NCI-H146 (cell line): ENCODE measurements at places on chromosomes 1 and 21.

GRCh38 chr21:37817242-37817641 is 99.0 kb downstream of the KCNJ6 start:
- DNase-seq = no peak

DNA sequence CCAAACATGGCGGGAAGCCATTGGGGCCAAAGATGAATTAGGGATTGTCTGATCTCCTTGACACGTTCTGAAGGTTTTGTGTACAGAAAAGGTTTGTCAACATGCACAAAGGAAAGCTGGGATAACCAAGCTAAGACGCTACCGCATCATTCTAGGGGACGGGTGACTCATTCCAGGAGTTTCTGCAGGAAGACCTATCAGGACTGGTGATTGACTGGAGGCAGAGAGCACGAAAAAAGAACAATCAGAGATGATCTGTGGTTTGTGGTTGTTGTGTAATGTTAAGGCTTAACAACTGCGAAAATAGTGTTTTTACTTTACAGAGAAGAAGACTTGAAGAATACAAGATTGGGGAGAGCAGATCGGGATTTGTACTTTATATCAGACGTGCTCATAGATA is 22.2 kb upstream of the ERG start:
- no peak for DNase-seq

DNA sequence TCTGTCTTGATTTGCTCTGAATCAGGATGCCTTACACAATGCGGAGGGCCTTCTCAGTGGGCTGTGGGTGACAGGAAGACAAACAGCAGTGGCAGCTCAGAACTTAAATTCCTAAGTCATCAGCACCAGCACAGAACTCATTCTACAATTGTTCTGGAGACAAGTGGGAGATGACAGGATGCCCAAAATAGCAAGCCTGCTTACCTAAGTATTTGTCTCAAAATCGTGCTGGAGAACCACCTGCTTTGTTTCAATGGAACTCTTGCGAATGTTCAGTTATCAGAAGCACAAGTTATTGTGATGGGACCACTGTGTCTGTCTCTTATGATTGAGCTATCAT is 76.1 kb downstream of the VCAM1 start:
- DNase-seq = no peak

DNA sequence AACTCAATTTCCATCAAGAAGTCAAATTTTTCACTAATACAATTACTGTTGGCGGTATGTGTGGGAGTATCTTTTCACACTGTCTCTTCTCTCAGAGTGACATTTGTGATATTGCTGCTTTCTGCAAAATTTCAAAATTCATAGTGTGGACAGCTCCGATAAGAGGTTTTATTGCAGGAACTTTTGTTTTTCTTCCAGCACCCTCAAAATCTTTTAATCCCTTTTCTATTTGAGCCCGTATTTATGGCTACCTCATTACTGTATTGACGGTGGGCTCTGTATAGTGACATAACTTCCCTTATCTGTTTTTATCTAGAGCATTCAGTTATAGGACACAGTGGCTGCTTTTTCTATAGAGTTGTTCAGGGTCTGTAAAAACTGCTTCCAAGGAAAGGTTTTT is 794.4 kb upstream of the TMPRSS15 start:
- no peak for DNase-seq
